ENCODE measurements at places on chromosomes 16 and 17.

DNA sequence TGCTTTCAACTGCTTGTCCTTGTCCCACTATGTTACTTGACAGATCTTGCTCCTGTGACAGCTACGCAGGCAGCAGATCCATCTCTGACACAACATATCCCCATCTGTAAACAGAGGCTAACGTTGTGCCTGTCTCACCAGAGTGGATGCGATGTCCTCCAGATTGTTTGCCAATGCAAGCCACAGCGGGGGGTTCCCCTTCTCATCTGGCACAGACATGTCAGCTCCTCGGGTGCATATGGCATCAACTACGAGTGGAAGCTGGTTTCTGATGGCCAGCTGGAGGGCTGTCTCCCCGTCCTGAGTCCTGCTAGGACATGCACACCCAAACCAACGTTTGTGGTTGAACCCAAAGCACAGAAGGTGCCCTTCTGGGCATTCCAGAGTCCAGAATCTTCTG is 39.0 kb downstream of the CYB5D2 start:
- DNase-seq, result no peak

DNA sequence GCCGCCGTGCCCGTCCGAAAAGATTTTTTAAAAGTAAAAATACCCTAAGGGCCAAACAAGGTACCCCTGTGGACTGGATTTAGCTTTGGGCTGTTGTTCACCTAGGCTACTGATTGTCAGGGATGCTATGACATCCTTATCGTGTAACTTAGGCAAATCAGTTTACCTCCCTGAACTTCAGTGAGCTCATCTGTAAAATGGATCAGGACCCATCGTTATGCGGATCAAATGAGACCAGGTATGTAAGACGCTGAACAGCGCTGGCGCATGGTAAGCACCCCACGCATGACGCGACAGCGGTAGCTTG is 658 bp upstream of the ZNF771 start:
- no peak for DNase-seq

GRCh38 chr16:47676635-47677177 is 215.6 kb downstream of the PHKB start:
- DNase-seq, result no peak

DNA sequence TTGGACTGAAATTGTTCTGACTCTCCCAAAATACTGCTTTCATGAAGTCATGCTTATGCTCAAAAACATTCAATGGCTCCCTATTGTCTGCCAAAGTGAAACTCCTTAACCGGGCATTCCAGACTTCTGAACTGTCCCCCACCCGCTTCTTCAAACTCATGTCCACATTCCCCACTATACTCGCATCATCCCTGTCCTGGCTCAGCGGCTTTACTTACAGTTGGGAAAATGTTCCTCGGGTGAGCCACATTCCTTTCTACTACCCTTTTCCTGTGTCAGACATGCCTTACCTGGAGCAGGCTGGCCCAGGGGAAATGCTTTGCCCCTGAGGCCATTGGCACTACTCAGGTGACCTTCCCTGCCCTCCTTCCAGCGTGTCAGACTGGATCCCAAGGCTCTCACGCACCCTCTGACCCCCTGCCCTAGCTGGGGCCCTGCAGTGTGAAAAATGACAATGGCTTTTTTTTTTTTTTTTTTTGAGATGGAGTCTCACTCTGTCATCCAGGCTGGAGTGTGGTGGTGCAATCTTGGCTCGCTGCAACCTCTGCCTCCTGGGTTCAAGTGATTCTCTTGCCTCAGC is 5.3 kb downstream of the CYGB start:
- DNase-seq, result no peak

DNA sequence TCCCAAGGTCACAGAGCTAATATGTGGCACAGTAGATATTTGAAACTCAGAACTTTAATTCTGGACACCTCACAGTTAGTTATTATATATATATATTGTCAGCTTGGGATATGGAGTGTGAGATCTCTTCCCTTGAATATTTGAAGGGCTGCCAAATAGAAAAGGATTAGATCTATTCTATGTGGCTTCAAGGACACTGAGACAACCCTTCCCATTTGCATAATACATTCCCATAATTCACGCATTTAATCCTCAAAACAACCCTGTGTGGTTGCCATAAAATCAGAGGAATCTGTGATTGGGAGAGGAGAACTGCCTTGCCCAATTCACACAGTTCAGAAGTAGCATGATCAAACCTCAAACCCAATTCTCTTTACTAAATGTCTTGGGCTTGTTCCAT is 365.8 kb upstream of the DYNLRB2 start:
- DNase-seq, result no peak

GRCh38 chr16:17313085-17313611 is 157.6 kb downstream of the XYLT1 start:
- no peak for DNase-seq

- no peak for DNase-seq
Measured at GRCh38 chr17:50141745-50142110, 8.7 kb downstream of the PPP1R9B start.

GRCh38 chr16:8848231-8848938 is 20.4 kb downstream of the CARHSP1 start:
- no peak for DNase-seq

DNA sequence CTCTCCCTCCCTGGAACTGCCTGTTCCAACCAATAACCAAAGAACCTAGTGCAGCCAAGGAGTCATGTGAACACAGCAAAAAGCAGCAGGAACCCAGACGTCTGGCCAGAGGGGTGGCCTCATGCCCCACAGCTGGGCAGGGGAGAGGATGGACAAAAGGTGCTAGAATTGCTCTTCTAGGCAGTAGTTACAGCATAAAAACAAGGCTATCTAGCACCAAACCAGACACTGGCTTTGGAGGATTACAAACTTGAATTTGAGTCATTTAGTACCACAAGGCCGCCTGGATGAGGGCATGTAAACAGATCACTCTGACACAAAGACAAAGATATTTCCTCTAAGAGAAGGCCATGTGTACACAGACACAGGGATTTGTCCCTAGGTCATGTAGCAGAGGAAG is 423.3 kb upstream of the MAF start:
- DNase-seq, result no peak

DNA sequence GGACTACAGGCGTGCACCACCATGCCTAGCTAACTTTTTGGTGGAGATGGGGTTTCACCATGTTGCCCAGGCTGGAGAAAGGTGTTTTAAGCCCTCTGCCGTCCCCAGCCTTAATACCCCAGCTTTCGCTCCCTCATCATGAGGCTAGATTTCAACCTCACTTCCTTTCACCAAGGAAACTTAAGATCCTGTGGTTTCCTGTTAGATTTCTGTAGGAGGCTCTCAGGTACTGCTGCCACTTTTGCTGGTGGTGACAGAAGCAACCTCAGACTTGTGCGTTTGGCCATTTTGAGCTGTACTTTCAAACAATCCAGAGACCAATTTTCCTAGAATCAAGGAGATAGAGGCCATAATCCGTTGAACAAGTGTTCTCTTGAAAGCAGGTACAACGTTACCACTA is 36.2 kb downstream of the MPHOSPH6 start:
- peak; percentile 2 for DNase-seq

- DNase-seq, result no peak
Measured at GRCh38 chr17:17080781-17081180, 38.5 kb downstream of the MPRIP start.

GRCh38 chr17:73188011-73188410 is 4.8 kb upstream of the COG1 start:
- no peak for DNase-seq

GRCh38 chr16:31188450-31189411 is 8.8 kb downstream of the FUS start:
- no peak for DNase-seq

DNA sequence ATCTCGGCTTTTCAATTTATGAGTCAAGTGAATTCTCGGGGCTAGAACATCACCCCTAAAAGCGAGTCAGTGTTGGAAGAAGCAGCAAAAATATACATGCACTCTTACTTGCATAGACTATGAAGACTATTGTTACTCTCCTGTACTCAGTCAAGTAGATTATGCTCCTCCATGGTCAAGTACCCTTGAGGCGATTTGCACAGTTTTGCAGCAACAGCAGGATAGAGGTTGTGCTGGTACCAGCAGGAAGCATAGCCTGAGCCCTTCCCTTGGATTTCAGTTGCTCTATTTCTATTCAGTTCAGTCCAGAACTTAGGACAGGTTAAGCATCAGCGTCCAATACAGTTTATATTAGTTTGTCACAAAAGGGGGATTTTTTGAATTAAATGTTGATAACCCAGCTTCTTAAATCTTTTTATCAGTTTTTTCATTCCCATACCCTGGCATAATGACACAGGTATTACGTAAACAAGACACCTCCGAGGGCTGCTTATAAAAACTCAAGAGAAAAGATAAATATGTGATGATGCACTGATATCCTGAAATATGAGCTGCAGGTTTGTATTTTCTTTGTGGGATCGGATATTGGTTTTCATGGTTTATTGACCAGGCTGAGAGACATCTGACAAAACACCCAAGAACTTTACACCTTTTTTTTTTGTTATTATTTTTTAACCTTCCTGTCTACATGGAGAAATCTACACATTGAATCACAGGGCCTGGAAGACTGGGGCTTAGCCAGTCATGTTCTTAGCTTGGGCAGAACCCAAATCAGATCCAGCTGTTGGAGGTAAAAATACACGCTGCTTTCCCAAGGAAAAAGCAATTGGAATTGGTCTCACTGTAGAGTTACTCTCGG is 144.1 kb downstream of the PITPNC1 start:
- no peak for DNase-seq

GRCh38 chr17:59381716-59382570 is 50.5 kb downstream of the YPEL2 start:
- DNase-seq, result no peak

GRCh38 chr16:65289022-65289421 is 167.2 kb upstream of the CDH11 start:
- DNase-seq, result no peak

Measured in activated naive CD4-positive, alpha-beta T cell treated with Interleukin-2 at 50 U/mL for 16 hours (primary cell).